ENCODE measurements at places on chromosomes 4 and X.

- H3K27ac ChIP-seq = no peak overlapping the region
- no peaks in the 10 kb centered on the region for H3K4me1 ChIP-seq
- H3K27me3 ChIP-seq = no peaks in the 10 kb centered on the region
- no peaks in the 10 kb centered on the region for H3K36me3 ChIP-seq
Observed at GRCh38 chrX:32867781-32868523, 343.4 kb downstream of the DMD start.

- H3K4me3 ChIP-seq = no peak overlapping the region
- H3K36me3 ChIP-seq = no peaks in the 10 kb centered on the region
- no peak for DNase-seq
- H3K27ac ChIP-seq = no peak overlapping the region
Observed at GRCh38 chr4:84875636-84876371, 90.7 kb downstream of the WDFY3 start.

DNA sequence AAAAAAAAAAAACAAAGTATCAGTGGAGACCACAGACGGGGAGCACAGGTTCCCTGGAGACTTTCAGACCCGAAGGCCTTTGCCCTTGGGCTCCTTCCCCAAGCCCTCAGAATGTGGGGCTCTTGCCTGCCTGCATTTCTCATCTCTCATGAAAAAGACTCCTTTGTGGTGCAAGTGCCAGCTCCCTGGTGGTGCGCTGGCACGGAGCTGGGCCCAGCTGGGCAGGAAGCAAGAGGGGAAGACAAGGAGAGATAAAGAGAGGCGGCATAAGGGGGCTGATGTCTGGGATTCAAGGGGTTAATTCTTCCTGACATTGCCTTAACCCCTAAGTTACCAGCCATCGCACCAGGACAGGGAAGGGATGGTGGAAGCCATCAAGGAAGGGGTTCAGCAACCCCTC is 21.8 kb downstream of the NLGN3 start:
- no peak overlapping the region for H3K4me3 ChIP-seq
- H3K4me1 ChIP-seq = no peaks in the 10 kb centered on the region
- no peak overlapping the region for H3K27ac ChIP-seq
- H3K27me3 ChIP-seq = no peaks in the 10 kb centered on the region
- no peaks in the 10 kb centered on the region for H3K36me3 ChIP-seq
- no peak for DNase-seq

DNA sequence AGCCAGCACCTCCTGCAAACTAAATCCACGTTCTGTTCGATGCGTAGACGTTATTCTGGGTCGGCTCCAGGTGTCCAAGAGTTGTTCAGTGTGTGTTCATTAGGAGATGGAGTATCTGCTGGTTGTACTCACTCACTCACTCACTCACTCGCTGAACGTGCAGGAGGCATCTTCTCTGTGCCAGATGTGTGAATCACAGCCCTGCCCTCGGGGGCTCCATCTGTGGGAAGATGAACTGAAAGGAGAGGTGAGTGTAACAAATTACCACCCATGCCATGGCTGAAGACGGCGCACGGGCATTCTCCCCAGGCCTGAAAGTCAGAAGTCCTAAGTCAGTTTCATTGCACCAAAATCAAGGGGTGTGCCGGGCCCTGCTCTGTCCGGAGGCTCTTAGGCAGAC is 16.1 kb downstream of the NSG1 start:
- peaks cover 18% of the 10 kb centered on the region for H3K4me1 ChIP-seq
- no peaks in the 10 kb centered on the region for H3K27me3 ChIP-seq
- no peak for DNase-seq
- no peaks in the 10 kb centered on the region for H3K36me3 ChIP-seq

GRCh38 chr4:27007507-27007906 is 146.9 kb downstream of the STIM2 start:
- H3K4me3 ChIP-seq = no peak overlapping the region
- no peaks in the 10 kb centered on the region for H3K27me3 ChIP-seq
- DNase-seq = no peak
- H3K36me3 ChIP-seq = peaks cover 45% of the 10 kb centered on the region

DNA sequence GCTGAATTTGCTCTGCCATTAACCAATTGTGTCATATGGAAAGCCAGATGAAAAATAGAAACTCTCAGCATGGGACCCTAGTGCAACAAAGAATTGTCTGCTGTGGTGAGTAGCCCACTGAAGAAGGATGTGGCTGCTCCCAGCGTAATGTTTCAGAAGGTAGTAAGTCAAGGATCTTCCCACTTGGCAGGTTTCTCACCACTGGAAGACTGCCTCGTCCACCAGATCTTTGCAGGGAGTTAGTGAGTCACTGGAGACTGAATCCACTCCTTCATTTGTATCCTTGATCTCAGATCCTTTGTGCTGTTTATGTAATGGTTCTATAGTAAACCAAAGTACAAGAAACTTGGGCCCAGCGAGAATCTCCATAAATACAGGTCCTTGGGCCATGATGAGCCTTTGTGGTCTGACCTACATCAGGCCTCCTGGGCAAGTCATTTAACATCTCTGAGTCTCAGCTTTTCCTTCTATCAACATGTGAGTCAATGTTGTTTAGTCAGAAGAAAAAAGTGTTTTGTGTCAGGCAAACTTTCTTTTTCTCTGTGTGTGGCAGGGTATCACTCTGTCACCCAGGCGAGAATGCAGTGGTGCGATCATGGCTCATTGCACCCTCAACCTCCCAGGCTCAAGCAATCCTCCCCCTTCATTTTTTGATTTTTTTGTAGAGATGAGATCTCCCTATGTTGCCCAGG is 78.0 kb upstream of the CCDC160 start:
- peaks cover 26% of the 10 kb centered on the region for H3K4me1 ChIP-seq
- H3K27me3 ChIP-seq = no peaks in the 10 kb centered on the region
- H3K36me3 ChIP-seq = no peaks in the 10 kb centered on the region
- H3K4me3 ChIP-seq = no peak overlapping the region
- H3K27ac ChIP-seq = no peak overlapping the region
- no peak for DNase-seq

- H3K27ac ChIP-seq = no peak overlapping the region
- H3K4me3 ChIP-seq = no peak overlapping the region
- H3K4me1 ChIP-seq = no peaks in the 10 kb centered on the region
- no peaks in the 10 kb centered on the region for H3K27me3 ChIP-seq
Observed at GRCh38 chr4:142984871-142985585, 138.9 kb upstream of the INPP4B start.

DNA sequence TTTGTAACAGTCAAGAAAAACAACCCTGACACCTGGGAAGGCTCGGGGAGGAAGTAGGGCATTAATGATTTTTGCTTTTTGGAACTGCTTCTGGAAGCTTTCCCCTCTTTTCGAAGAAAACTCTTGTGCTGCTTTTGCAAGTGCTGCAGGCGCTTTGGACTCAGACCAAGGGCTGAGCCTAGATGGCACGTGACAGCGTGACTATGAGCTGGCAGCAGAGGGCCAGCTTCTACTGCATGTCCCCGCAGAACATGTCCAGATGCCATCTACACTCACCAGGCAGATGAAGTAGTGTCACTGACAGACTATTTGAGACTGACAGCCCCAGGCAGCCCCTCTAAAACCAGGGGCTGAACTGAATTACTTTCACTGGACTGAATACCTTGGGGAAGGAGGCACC is 6.2 kb downstream of the NR0B1 start:
- no peaks in the 10 kb centered on the region for H3K4me1 ChIP-seq
- no peaks in the 10 kb centered on the region for H3K36me3 ChIP-seq
- DNase-seq = no peak
- no peaks in the 10 kb centered on the region for H3K27me3 ChIP-seq

DNA sequence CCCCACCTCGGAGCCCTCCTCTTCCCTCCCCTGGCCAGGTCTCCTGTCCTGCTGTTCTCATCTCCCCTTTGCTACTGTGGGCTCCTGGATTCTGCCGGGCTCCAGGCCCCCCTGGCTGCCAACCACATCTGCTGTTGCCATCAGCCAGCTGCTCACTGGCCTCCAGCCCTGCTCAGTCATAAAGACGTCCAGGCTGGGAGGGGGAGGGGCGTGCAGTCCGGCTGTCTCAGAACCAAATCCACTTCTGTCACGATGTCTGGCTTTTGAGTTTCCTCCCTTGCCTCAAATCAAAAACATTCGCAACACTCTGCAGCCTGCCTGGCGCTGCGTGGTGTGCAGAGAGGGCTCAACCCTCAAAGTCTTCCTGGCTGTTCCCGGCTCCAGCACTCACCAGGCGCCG is 7.1 kb downstream of the RASL11B start:
- H3K4me3 ChIP-seq = no peak overlapping the region
- H3K27me3 ChIP-seq = no peaks in the 10 kb centered on the region
- no peaks in the 10 kb centered on the region for H3K4me1 ChIP-seq
- no peaks in the 10 kb centered on the region for H3K36me3 ChIP-seq

DNA sequence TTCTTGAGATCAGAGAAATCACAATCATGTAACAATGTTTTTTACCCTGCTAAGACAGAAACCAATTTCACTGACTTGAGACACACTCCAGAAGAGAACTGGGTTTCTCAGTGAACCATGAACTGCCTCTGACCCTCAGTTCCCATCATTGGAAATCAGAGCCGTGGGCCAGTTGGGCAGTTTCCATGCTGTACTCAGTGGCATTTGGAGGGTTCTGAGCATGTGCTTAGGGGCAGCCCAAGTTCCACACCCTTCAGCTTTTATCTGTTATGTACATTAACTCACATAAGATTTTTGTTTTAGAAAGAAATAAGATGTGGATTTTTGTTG is 77.9 kb downstream of the BTC start:
- no peak overlapping the region for H3K4me3 ChIP-seq
- no peaks in the 10 kb centered on the region for H3K4me1 ChIP-seq
- H3K27me3 ChIP-seq = no peaks in the 10 kb centered on the region
- DNase-seq = no peak
- H3K36me3 ChIP-seq = no peaks in the 10 kb centered on the region

DNA sequence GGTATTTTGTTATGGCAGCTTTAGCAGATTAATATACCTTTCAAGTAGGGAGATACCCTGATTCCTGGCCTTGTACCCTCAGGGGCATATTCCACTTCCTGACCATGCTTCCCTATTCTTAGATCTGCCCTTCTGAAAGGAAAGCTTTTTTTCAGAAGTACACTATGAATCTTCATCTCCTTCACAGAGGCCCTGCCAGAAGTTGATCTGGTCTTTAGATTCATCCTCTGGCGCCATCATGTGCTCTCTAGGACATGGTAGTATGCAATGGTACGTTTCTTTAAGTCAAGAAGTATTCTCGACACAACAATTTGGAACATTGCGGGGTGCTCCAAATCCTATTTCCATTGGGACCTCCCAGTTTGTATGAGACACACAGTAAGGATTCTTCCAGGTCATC is 39.6 kb upstream of the DIPK2B start:
- H3K4me3 ChIP-seq = no peak overlapping the region
- H3K27ac ChIP-seq = no peak overlapping the region
- DNase-seq = no peak
- H3K27me3 ChIP-seq = no peaks in the 10 kb centered on the region

DNA sequence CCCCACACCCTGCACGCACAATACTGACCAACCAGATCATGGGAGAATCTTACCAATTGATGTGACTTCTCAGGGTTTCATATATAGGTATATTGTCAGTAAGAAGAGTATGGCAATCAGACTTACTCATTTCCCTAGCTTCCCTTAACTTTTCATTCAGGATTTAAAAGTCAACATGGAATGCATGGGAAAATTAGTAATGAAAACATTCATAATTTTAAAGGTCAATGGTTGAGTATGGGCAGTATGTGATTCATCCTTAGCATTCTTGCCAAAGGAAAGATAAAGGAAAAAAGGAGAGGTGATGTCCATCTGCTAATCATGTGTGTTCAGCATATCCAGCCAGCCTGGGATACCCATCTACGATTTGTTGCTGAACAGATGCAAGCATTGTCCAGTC is 4.0 kb downstream of the DIPK2B start:
- no peak overlapping the region for H3K27ac ChIP-seq
- H3K4me1 ChIP-seq = no peaks in the 10 kb centered on the region
- no peak for DNase-seq
- no peaks in the 10 kb centered on the region for H3K36me3 ChIP-seq

GRCh38 chrX:22818061-22818460 is 181.7 kb upstream of the DDX53 start:
- DNase-seq = no peak
- no peaks in the 10 kb centered on the region for H3K36me3 ChIP-seq
- no peaks in the 10 kb centered on the region for H3K27me3 ChIP-seq
- H3K27ac ChIP-seq = no peak overlapping the region
- H3K4me3 ChIP-seq = no peak overlapping the region

- H3K4me1 ChIP-seq = no peaks in the 10 kb centered on the region
- no peaks in the 10 kb centered on the region for H3K36me3 ChIP-seq
- H3K27me3 ChIP-seq = no peaks in the 10 kb centered on the region
- H3K27ac ChIP-seq = no peak overlapping the region
- no peak overlapping the region for H3K4me3 ChIP-seq
Observed at GRCh38 chr4:7646384-7647061, 211.8 kb upstream of the PSAPL1 start.

- H3K36me3 ChIP-seq = no peaks in the 10 kb centered on the region
- DNase-seq = no peak
- H3K27me3 ChIP-seq = no peaks in the 10 kb centered on the region
- no peak overlapping the region for H3K4me3 ChIP-seq
- no peaks in the 10 kb centered on the region for H3K4me1 ChIP-seq
Observed at GRCh38 chrX:104435249-104435648, 130.8 kb upstream of the IL1RAPL2 start.

DNA sequence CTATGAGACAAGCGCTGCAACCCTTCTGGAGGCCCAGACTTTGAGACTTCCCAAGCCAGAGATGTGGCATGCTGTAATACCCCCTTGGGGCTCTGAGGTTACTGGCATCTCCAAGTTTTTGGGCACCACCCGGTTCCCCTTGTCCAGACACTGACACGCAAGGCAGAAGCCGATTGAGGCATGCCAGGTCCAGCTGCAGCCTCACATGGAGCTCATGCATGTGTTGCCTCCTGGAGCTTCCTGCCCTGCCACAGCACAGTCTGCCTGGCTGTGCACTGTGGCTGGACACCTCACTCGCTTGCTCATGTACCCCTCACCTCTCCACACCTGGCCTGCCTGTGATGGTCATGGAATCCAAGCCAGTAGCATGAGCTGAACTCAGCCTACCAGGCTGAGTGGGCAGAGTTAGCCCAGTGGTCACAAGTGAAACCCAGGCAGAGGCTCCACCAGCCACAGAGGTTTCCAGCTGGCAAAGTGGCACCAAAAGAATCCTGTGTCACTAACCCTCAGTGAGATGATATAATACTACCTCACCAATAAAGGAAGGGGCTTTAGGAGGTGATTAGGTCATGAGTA is 789.2 kb upstream of the INTU start:
- no peaks in the 10 kb centered on the region for H3K27me3 ChIP-seq
- no peaks in the 10 kb centered on the region for H3K4me1 ChIP-seq
- H3K4me3 ChIP-seq = no peak overlapping the region
- no peak overlapping the region for H3K27ac ChIP-seq
- no peaks in the 10 kb centered on the region for H3K36me3 ChIP-seq

All from Karpas-422 (cell line).